Testis (tissue), 5 donors: ENCODE measurements at places on chromosomes 7 and 10. TPM values are rescaled to one million over a fixed set of nuclear protein-coding genes. Genes with fewer than 3 reads are reported as not detected.

DNA sequence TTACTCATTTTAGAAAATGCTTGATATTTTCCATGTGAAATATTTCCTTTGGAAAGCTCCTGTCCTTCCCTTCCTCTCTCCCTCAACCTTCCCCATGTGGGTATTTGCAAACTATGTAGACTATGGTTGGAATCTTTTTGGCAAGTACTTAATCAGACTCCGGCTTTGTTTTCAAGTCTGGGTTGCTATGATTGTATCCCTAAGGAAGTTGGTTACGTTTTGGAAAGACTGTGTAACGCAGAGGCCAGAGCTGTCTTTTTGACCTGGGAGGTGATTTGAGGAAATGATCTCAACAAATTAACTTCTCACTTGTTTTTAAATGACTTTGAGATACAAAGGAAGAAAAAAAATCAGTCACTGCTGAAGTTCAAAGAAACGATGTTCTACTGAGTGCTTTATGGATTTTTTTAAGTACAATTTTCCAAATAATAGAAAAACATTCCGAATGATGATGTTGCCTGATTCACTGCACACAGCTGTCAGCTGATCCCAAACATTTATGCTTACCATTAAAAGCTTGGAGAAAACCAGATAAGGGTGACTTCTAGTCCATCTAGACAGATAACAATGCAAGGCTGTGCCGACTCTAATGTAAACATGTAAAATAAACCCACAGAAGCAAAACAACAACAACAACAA, 145.5 kb upstream of the CELF2 start:
- H3K27me3 ChIP-seq: no peaks in the 10 kb centered on the region
- H3K27ac ChIP-seq: peak overlapping the region; percentile 41
- no peak overlapping the region for H3K4me3 ChIP-seq

DNA sequence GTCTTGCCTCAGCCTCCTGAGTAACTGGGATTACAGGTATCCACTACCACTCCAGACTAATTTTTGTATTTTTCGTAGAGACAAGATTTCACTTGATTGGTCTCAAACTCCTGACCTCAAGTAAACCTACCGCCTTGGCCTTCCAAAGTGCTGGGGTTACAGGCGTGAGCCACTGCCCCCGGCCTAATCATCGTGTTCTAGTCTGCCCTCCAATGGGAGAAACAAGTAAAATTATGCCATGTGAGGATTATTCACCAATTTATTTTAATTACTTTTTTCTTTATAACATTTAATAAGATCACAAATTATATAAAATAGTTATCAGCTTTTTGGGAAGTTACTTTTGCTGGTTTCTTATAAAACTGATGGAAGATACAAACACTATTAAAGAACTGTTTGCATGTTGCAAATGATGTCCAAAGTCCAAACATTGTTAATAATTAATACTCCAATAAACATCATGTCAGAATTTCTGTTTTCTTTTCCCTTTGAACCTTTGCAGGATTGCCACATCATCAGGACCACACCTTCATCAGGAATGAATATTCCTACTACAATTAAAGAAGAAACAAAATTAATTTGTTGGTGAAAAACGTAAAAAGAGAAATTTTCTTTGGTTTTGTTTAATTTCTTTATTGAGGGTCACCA, 786 bp upstream of the AKR1C4 start:
- DNase-seq: no peak
- no peak overlapping the region for H3K27ac ChIP-seq
- H3K4me3 ChIP-seq: no peak overlapping the region
- no peaks in the 10 kb centered on the region for H3K27me3 ChIP-seq
- no peaks in the 10 kb centered on the region for H3K4me1 ChIP-seq

- H3K27ac ChIP-seq: no peak overlapping the region
- no peaks in the 10 kb centered on the region for H3K4me1 ChIP-seq
- no peaks in the 10 kb centered on the region for H3K27me3 ChIP-seq
- H3K36me3 ChIP-seq: no peaks in the 10 kb centered on the region
These were observed 18.0 kb downstream of the SLC25A13 start for GRCh38 chr7:96303686-96304443.

PRLHR gene
- 0.79 TPM for total RNA-seq

DNA sequence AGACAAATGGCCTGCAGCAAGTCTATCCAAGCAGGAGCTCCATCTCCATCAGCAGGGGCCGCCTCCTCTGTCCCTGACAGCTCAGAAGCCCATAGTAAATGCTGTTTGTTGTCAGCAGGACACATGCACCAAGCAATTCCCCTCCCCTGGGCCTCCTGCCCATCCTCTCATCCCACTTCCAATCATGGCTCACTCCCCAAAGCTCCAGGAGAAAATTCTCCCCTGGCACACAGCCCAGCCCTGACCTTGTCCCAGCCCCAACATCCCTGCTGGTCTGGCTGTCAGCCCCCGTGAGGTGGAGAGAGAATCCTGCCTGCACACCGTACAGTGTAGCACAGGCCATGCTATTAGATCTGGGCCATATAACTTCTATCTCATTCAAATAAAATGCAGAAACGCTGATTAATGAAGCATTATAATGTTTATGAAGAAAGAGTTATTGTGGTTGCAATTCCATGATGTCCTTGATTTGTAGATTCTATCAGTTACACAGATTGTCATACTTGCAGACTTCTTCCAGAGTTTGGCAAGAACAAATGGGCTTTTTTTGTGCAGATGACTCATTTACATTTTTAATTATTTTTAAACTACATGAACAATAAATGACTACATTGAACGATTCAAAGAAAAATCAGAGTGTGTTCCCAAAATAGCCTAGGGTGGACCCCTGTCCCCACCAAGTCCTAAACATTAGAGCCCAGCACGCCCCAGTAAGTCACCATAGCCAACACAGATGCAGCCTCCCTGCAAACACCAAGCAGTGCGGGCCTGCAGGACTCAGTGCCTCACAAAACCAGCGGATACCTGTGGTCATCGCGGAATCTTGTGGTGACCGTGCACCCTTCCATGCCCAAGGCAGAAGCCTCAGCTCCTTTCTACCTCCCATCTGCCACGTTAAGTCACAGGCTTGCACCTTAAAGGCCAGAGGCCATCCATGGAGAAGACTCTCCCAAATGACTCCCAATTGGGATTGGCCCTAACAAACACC, 70.1 kb downstream of the COBL start:
- no peaks in the 10 kb centered on the region for H3K36me3 ChIP-seq
- no peak overlapping the region for H3K27ac ChIP-seq
- no peaks in the 10 kb centered on the region for H3K4me1 ChIP-seq
- no peaks in the 10 kb centered on the region for H3K27me3 ChIP-seq
- no peak overlapping the region for H3K4me3 ChIP-seq

DNA sequence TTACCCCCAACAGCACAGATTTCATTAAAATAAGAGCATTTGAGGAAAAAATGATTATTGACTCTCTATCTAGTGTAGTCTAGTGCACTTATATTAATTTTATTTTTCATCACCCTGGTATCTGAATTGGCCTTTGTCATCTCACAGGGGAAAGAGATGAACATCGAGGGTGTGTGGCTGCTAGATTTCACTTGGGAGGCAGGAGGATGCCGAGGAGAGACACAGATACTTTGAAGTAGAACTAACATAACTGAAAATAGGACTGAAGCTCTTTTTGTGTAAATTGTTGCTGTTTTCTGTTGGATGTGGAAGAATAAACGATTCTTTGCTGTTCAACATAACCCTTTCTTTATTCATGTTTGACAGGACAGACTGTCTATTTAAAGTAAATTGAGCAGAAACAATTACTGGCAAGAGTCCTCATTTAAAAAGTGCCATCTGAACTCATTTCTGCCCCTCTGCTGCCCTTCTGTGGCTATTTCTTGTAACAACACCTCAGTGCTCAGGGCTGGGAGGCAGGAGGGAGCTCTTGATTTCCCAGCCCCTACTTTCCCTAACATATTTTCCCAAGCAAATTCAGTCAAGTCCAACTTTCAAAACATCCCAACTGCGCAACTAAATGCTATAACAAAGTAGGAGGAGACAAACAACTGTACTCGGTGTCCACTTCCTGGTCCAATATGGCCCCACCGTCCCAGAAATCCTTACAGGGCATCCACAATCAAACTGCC, 15.6 kb downstream of the LYZL1 start:
- no peak overlapping the region for H3K4me3 ChIP-seq
- DNase-seq: peak; percentile 83
- no peaks in the 10 kb centered on the region for H3K27me3 ChIP-seq
- H3K4me1 ChIP-seq: peaks cover 7% of the 10 kb centered on the region
- H3K36me3 ChIP-seq: no peaks in the 10 kb centered on the region

DNA sequence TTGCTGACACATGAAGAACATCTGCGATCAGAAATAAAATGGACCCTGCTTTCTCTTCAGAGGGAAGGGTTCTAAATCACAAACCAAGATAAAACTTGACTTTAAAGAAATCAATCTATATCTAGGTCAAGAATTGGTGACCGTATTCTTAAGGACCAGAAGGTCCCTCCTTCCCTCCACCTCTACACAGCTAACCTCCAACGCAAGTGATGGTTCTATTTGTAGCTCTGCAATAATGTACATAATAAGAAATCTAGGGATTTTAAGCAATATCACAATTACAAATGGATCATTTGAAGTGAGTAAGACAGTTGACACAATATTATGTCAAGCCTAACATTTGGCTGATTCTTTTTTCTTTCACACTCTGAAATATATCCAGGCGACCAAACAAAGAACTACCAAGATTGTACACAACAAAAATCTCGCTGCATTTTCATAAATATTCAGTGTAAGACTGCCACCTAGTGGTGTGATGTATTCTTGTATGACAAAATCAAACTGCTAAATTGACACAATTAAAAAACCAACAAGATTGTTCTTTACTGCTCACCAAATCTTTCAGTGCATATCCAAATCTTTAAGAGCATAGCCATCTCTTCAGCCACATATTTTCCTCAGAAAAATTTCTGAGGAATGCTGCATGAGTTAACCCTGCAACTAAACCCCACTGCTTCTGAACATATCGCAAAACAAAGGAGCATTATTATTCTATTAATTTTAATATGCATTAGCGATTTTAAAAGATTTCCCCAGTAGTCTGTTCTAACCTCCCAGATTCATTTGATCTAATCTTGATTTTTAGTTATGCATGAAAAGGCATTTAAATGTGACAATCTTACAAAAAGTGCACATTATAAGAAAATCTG, 44.5 kb downstream of the ICA1 start:
- no peaks in the 10 kb centered on the region for H3K27me3 ChIP-seq
- no peak overlapping the region for H3K4me3 ChIP-seq
- H3K27ac ChIP-seq: no peak overlapping the region

DNA sequence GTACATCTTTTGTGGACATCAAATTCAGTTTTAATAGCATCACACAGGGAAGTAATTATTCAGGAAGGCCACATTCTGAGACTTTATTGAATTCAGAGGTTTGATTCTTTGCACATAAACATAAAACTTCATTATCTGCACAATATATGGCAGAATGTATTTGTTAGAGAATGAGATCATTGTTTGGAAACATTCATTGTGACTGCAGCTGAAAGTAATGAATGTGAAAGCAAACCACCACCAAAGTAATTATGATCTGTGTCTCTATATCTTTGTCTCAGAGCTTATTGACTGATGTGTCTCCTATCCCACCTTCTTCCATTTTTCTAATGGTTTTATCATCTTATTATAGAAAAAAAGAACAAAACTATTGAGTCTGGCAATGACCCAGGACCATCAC, 340.9 kb upstream of the PCDH15 start:
- no peak for DNase-seq
- no peaks in the 10 kb centered on the region for H3K27me3 ChIP-seq
- H3K27ac ChIP-seq: no peak overlapping the region
- H3K4me1 ChIP-seq: no peaks in the 10 kb centered on the region
- H3K36me3 ChIP-seq: no peaks in the 10 kb centered on the region
- H3K4me3 ChIP-seq: no peak overlapping the region

DNA sequence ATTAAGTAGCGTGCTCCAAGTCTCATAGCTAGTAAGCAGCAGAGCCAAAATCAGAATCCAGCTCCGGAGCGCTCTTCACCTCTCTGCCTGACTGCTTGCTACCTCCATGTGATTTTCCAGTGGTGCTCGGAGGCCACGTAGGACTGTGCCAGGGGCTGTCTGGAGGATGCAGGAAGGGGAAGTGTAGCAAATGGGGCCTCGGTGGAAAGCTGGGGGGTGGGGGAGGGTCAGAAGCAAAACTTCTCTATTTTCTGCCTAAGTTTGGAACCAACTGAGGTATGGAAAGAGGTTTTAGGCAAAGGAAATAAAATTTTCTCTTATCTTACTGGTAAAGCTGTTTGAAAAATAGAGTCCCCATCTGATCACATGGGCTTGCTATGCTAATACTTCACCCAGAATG, 108.7 kb downstream of the TBXAS1 start:
- no peak overlapping the region for H3K4me3 ChIP-seq
- no peaks in the 10 kb centered on the region for H3K4me1 ChIP-seq
- no peaks in the 10 kb centered on the region for H3K36me3 ChIP-seq
- no peaks in the 10 kb centered on the region for H3K27me3 ChIP-seq
- no peak for DNase-seq
- H3K27ac ChIP-seq: no peak overlapping the region

DNA sequence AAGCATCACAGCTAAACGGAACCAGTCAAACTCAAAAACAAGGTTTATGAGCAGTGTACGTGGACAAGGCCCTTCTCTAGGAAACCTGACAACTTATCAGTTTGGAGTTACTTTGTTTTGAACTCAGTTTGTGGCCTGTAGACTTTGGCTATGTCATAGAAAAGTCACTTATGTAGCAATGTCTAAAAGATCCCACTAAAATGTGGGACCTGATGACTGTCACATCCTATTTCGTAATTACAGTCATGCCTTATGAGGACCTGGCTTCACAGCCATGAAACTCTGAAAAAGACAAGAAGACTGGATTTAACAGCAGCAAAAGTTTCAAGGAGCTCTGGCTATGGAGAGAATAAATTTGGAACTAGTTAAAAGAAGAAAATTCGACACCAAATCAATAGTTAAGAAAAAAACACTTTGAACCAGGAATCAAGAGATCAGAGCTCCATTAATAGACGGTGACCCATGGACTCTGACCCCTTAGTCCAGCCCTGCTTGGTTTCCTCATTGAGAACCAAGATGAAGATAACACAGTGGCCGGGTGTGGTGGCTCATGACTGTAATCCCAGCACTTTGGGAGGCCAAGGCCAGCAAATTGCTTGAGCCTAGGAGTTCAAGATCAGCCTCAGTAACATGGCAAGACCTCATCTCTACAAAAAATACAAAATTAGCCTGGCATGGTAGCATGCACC, 204.3 kb downstream of the SFMBT2 start:
- no peak for DNase-seq
- H3K36me3 ChIP-seq: no peaks in the 10 kb centered on the region
- H3K4me3 ChIP-seq: no peak overlapping the region
- no peak overlapping the region for H3K27ac ChIP-seq
- no peaks in the 10 kb centered on the region for H3K4me1 ChIP-seq
- no peaks in the 10 kb centered on the region for H3K27me3 ChIP-seq

DNA sequence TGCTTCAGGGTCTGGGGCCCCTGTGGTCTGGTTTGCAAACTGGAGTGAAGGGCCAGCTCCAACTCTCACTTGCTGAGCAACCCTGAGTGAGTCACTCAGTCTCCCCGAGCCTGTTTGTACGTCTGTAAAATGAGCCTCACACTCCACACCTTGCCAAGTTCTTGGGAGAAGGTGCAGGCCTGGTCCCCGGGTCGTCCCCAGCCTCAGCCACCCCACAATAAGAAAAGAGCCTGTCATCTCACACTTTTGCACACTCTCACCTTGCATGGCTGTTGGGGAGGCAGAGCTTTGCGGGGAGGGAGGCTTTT, 5.2 kb downstream of the GRIFIN start:
- no peak overlapping the region for H3K4me3 ChIP-seq
- no peaks in the 10 kb centered on the region for H3K36me3 ChIP-seq
- no peak overlapping the region for H3K27ac ChIP-seq
- H3K4me1 ChIP-seq: no peaks in the 10 kb centered on the region

GPER1 gene
- 3.4 TPM for total RNA-seq

- no peaks in the 10 kb centered on the region for H3K27me3 ChIP-seq
- no peak for DNase-seq
- H3K36me3 ChIP-seq: no peaks in the 10 kb centered on the region
- no peaks in the 10 kb centered on the region for H3K4me1 ChIP-seq
These were observed 2.7 kb downstream of the CHAT start for GRCh38 chr10:49616421-49617101.
